ENCODE measurements at places on chromosomes 1 and 21.
A peak's percentile ranks its signal among the peaks of the same experiment; 100 is the strongest.

DNA sequence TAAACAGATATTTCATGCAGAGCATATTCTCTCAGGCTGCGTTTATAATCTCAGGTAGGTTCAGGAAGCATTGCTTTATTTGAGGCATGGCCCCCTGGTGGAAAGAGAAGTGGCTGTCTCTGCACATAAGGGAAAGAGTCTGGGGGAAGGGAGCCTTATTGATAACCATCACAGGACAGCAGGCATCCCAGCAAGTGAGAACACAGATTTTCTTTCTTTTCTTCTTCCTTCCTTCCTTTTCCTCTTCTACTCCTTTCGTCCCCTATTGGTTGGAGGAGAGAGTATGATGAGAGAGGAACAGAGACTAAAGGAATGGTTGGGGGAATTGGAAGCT, 21.9 kb downstream of the TSNAX start:
- no peak for DNase-seq

DNA sequence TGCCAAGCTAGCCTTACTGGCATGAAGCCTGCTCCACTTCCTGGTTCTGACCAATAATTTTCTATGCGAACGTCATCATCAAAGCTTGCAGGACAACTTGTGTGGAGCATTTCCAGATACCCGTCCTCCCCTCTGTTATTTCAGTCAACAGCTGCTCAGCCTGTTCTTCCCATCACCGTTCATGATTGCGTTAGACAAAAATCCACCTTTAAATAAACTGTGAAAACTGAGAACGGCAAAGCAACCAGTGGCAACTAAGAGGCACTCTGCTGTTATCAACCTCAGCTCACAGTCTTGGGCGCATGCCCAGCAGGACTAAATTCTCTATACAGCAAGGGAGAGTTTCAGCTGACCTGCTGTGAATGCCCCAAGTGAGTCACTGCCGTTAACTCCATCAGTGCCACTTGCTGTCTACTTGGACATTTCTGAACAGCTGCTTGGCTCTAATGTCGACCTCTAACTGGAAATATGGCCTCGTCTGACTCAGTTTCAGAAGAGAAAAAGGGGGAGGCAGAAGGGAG, 207.4 kb upstream of the RUNX1 start:
- no peak for DNase-seq

DNA sequence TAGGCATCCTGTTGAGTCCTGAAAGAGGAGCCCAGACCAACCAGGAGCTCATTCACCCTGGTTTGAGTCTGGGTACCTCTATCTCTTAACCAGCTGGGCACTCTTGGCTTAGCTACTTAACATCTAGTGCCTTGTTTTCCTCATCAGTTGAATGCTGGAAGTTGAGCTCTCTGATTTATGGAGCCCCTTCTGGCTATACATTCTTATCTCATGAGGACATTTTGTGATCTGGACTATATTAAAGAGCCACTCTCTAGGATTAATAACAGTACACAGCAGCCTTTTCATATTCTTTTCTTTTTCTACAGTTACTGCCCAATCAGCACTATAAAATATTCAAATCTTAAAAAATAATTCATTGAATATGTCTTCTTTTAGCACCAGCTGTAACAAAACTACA, 296.9 kb upstream of the RUNX1 start:
- no peak for DNase-seq

DNA sequence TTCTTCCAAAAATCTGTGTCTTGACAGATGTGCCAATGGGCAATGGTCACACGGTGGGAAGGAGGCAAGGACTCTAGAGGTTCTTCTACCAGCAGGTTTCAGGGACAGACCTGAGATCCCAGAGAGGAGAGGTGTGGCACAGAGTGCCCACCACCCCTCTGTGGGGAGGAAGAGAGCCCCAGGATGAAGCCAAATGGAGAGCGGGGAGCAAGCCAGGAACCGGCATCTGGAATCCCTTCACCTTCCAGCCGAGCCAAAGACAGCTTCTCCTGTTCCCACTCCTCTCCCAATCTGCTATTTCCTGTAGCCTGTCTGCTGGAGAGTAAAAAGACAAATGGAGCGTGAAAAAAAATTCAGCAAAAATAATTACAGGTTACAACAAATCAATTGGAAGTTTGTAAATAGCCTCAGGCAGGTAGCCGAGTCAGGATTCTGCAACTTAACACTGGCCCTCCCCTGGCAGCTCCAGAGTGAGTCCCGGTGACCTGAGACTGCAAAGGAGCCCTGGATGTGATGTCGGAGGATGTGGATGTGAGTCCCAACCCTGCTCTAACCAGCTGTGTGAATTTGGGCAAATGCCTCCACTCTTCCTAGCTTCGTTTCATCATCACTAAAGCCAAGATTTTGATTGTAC, 45.4 kb upstream of the LRRN2 start:
- no peak for DNase-seq

DNA sequence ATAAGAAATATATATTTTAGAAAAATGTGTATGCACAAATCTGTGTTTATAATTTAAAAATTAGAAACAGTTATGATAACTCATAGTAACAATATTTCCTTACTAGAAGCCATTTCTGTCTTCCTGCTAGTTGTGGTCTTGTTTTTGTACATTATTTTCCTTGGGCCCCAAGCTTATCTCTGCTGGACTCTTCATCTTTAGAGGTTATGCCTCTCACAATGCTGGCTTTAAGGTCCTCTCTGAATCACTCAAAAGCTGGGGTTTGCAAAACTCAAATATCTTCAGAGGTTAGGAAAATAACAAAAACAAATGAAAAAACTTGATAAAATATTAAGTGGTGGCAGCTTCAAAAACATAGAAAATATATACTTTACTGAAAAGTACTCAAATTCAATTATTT, 133.8 kb downstream of the PTPRC start:
- no peak for DNase-seq

DNA sequence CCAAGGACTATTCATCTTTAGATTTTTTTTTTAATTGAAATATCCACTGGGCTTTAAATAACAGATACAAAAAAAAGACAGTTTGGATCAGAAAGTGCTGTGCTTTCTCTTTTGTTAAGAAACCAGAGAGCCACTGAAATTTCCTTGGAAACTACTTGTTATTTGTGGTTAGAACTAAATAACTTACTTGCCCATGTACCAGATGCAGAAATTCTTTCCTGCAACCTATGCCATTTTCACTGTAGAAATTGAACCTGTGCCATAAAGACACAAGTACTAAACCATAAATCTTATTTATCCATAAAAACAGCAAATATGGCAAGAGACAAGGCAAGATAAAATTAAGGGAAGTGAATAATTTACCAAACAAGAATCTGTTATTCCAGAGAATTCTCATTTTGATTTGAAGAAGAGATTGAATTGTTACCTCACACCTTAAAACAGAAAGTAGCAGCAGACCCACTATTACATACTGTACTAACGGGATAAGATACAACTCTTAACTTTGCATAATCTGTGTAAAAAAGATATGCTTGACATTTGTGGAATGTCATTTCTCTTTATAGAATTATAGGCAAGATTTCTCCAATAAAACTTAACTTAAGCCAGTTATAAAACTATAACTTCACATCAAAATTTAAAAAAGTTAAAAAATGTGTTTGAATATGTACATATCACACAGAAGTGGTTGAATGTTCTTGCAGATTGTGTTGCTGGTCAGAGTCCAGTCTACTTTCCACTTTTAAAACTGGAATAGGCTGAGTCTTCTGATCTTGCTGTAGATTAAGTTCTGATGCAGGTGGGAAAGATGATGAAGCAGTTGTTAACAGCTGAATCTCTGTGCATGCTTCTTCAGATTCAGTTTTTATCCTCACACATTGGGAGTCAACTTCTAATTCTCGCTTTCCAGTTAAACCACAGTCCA, 6.3 kb upstream of the PHTF1 start:
- DNase-seq, result no peak

DNA sequence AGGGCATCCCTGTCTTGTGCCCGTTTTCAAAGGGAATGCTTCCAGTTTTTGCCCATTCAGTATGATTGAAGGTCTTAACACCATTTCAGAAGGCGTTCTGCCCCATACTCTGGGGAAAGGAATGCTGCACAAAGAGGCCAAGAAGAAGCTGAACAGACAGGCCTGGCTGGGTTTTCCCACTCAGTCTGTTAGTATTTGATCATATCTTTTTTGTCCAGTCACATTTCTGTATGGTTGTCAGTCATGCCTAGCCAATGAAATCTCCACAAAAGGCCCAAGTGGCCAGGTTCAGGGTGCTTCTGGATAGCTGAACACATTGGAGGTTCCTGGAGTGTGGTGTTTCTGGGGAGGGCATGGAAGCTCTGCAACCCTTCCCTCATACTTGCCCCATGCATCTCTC, 72.1 kb downstream of the NEK7 start:
- no peak for DNase-seq

GRCh38 chr21:38392661-38393060, 105.6 kb downstream of the ERG start:
- DNase-seq, result no peak

GRCh38 chr1:96968541-96968940, 247.0 kb downstream of the PTBP2 start:
- no peak for DNase-seq

- DNase-seq, result no peak
Observed at GRCh38 chr1:183913567-183913993, 108.7 kb downstream of the RGL1 start.

DNA sequence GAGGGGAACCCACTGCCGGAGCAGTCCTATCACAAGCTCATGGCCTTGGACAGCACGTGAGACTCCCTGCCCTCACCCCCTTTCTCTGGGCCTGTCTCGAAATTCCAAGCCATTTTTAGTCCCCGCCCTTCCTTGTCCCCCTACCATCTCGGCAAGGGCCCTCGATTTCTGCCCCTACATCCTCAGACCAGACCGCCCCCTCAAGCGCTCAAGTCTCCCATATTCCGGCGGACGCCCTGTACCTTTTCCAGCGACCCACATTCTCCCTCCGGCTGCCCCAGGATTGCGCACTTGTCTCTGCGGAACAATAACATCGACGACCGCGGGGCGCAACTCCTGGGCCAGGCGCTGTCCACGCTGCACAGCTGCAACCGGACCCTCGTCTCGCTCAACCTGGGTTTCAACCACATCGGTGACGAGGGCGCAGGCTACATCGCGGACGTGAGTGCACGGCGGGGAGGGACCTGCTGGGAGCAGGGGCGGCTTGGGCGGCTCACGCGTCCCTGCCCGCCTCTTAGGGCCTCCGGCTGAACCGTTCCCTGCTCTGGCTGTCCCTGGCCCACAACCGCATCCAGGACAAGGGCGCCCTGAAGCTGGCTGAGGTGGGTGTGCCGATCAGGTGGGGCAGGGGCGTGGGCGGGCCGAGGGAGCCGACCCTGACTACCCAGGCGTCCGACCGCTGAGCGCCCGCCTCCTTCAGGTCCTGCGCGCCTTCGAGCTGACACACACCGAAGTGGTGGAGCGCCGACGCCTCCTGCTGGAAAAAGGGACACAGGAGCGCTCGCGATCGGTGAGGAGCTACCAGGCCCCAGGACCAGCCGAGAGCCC, 7.0 kb downstream of the LRRC71 start:
- DNase-seq, result peak; percentile 36

DNA sequence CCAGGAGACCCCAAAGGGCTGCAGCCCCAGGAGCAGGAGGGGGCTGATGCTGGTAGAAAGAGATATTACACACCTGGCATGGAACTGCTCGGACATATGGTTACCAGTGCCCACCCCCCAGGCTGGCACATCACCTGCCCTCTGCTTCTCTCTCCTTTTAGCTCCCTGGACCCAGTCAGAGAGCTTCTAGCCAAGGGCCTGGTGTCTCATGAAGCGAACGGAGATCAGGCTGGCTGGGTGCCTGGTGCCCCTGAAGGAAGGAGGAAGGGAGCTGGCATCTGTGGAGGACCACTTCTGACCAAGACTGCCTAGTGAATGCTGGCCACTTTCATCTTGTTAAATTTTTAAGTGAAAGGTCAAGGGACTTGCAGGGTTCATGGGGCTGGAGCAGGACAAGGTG, 53.1 kb downstream of the FOXO6 start:
- no peak for DNase-seq

DNA sequence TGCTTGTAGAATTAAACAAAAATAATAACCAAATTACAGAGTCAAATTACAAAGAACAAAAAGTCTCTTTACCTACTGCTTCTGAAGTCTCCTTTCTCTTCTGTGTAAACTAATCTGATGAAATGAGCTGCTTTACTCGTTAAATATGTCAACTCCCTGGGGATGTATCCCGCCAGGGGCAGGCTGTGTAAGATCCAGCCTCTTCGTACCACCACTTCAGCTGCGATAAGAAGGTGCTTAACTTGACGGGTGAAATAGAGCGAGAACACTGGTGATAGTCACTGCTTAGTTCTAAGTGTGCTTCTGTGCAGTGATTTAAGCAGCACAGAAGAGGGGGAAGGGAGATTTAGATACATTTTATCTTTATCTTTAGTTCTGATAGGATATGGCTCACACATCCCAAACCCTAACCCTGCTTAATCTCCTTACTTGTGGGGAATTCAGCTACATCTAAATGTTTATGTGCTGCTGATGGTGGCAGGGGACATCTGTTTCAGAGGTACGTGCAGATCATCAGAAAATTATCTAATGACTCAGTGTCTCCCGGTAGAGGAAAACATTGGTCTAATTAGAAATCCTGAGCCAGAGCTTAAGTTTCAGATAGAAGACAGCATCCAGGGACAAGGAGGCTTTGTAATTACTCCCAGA, 46.0 kb downstream of the RHOU start:
- no peak for DNase-seq

GRCh38 chr1:3312898-3313575, 141.4 kb upstream of the ARHGEF16 start:
- peak; percentile 10 for DNase-seq

- DNase-seq, result no peak
Observed at GRCh38 chr1:187032982-187033692, 204.4 kb downstream of the PLA2G4A start.

DNA sequence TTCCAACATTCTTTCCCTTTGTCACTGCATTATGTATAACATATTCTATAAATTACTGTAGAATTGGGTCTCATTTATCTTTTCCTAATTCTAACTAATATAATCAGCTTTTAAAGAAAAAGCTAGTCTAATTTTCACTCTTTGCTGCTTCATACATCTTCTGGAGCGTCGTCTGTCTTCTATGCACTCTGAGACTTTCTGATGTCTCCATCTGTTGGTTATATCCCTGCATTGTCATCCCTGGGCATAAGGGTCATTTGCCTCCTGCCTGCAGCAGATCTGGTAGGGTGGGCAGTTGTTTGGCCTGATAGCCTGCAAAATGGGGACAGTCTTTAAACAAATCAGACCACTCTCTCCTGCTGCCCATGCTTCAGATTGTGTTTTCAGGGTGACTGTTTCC, 40.8 kb upstream of the DYNLT5 start:
- no peak for DNase-seq

- no peak for DNase-seq
Observed at GRCh38 chr21:46194374-46195334, 10.4 kb upstream of the SPATC1L start.

DNA sequence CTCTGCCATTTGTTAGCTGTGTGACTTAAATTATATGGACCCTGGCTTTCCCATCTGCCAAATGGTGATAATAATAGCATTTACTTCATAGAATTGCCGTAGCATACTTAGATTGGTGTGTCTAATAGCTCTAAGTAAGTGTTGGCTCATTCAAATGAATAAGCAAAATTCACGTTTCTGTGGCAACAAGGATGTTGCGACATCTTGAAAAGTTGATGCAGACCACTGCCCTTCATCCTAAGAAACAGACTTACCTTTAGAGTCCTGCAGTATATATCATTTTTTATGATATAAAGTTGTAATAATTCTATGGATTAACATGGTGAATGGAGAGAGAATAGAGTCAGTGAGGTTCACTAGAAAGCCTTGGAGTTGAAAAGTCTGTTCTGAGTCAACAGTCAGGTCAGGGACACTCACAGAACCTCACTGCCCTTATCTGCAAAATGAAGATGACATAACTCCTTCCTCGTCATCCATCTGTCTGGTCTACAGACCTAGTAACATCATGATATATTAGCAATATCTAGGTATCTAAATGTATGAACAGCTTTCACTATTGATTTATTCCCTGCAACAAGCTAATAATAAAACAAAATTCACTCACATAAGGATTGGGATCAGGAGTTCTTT, 167.3 kb upstream of the C8B start:
- no peak for DNase-seq
